Stimulated activated naive CD4-positive, alpha-beta T cell (primary cell): ENCODE measurements at places on chromosomes 13 and 19.

- DNase-seq, result no peak
These were observed 4.7 kb upstream of the UQCRFS1 start for GRCh38 chr19:29217616-29218015.

DNA sequence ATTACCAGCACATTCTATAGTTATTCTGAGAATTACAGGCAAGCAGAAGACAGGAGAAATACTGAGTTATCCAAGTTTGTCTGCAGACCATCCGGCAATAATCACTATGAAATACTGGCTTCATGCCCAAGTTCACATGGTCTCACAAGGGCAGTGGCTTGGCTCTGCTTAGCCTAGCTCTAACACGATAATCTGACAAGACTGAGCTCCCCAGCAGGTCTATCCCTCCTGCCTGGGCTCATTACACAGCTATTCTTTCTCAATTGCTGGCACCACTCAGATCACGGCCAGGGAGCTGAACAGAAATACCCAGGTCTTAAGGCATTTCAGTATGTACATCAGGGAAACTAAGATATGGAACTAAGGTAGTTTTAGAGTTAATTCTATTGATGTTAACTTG is 361.6 kb upstream of the PCDH20 start:
- DNase-seq, result no peak

DNA sequence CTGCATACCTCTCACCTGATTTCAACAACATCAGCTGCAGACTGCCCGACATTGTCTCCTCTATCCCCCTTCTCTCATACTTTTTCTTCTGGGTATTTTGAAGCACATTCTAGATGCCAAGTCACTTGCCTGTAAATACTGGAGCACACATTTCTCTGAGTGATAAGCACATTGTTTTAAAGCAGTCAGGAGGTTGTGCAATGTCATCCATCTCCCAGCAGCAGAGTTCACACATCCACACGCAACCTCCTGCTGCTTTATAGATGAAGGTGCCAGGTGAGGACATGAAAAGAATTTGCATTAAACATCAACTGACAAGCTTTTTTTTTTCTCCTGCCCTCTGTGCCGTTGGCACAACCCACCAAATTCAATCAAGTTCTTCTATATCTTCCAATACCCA is 5.5 kb downstream of the UPK1A start:
- no peak for DNase-seq

- DNase-seq, result no peak
These were observed 109.5 kb upstream of the SPATA13 start for GRCh38 chr13:24050796-24051715.

- DNase-seq, result no peak
These were observed 200.2 kb upstream of the SLITRK1 start for GRCh38 chr13:84082462-84082861.

DNA sequence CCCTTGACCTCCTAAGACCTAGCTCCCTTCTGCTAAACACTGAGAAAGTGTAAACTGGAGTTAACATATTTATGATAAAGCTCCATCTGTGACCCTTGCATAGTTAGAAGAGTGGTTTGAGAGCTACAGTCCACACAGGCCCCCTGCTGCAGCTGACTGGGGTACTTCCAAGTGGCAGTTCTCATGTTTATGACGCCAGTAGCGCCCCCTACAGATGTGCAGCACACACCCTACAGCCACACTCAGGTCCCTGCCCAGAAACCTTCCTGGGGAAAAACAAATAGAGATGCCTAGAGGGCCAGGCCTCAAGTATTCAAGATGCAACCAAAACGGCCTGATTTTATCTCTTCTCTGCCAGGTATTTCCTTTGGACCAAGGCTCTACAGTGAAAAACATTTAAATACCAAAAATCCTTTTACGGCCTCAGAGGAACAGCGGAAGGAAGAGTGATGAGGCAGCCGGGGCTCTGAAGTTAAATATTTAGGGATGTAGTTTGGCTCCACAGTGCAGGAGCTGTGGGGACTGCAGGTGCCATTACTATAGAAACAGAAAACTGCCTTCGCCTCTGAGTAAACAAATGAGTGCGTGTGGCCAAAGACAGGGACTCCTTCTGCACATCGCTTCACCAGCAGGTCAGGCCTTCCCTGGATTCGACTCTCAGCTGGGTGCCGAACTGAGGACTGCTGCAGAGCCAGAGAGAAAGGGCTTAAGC is 553.1 kb downstream of the EFNB2 start:
- DNase-seq, result no peak
